ENCODE measurements at places on chromosomes 1 and 21. TPM values are rescaled to one million over a fixed set of nuclear protein-coding genes. Genes with fewer than 3 reads are reported as not detected.

DNA sequence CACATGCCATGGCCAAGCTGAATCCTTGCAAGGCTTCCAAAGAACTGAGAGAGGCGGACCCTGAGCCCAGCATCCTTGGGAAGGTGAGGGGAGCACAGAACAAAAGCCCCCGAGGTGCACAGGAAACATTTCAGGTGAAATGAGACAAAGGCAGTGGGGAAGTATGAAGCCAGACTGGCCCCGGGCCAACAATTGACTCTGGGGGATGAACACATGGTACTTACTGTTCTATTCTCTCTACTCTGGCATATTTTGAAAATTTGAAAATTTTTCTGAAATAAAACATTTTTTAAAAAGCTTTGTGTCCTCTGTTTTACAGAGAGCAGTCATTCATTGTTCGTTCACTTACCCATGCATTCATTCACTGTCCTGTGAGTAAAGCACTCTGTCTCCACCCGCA lies 77.7 kb downstream of the GRIK3 start:
- DNase-seq, result no peak

Gene DENND2C
- 3.1 TPM for polyA plus RNA-seq

DNA sequence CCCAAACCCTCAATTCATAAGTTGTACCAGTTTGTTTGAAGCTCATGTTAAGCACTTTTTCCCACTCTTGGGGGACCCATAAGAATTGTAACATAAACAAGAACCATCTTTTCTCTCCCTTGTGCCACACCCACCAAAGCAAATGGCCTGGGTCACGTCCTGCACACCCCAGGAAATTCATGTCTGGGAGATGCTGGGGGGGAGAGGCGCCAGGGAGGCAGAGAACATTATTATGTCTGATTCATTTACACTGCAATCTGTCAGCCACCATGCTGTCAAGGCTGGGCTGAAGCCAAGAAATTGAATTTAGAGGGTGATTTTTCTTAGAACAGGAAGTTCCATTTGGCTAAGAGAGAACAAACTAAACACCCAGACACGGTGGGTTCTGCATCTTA lies 37.2 kb upstream of the IPO9 start:
- DNase-seq, result no peak

Gene AGBL4
- polyA plus RNA-seq, result 1.3 TPM

GRCh38 chr1:29388170-29388569 lies 151.8 kb downstream of the PTPRU start:
- DNase-seq, result no peak

GRCh38 chr1:184552446-184552845 lies 165.6 kb downstream of the C1orf21 start:
- DNase-seq, result no peak
